ENCODE measurements at places on chromosomes 16 and 17.

DNA sequence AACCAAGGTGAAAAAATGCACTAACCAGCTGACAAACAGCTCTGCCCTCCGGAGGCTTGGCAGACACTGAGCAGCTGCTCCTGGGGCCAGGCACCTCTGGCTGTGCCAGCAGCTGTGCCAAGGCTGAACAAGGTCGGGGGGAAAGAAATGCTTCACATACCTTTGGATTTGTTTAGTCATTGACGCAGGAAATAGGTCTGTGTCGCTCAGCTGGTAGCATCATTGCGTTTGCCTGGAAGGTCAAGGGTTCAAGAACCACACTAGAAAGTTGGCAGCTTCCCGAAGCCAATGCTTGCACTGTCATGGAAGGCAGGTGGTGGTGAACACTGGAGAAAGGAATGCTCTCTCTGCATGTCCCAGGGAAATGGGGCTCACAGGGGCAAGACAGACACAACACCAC is 63.5 kb downstream of the PCTP start:
- no peak for DNase-seq

GRCh38 chr16:17345043-17345442 is 125.7 kb downstream of the XYLT1 start:
- DNase-seq: no peak

DNA sequence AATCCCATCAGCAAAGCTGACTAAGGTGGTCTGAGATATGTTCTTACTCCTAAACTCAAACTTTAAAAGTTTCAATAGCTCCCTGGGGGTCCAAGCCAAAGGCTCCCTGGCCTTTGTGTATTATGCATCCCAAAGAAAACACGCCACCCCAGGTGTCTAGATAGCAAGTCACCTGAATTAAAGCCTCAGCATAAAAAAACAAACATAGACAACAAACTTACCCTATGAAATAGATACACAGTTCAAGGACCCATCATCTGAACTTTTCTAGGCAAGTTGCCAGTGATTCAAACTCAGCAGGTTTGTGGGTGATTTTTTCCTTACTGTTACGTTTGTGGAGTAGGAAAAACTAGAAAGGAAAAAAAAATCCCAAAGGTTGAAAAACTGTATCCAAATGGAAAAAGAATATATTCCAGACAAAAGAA is 12.5 kb downstream of the CMTM3 start:
- no peak for DNase-seq

DNA sequence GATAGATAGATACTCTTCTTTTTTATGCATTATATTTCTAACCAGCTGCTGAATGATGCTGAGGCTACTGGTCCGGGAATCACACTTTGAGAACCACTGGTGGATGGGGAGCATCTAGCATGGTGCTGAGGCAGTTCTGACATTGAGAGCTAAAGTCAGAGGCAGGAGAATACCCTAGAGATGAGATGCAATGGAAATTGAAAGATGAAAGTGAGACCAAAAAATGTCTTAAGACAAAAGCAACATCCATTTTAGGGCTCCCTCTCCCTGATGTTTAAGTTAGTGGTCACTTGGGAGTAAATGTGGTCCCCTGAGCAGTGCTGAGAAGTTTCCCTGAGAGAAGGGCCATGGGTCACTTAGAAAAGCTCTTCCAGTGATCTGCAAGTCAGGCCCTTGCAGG is 6.8 kb downstream of the PCTP start:
- no peak for DNase-seq

DNA sequence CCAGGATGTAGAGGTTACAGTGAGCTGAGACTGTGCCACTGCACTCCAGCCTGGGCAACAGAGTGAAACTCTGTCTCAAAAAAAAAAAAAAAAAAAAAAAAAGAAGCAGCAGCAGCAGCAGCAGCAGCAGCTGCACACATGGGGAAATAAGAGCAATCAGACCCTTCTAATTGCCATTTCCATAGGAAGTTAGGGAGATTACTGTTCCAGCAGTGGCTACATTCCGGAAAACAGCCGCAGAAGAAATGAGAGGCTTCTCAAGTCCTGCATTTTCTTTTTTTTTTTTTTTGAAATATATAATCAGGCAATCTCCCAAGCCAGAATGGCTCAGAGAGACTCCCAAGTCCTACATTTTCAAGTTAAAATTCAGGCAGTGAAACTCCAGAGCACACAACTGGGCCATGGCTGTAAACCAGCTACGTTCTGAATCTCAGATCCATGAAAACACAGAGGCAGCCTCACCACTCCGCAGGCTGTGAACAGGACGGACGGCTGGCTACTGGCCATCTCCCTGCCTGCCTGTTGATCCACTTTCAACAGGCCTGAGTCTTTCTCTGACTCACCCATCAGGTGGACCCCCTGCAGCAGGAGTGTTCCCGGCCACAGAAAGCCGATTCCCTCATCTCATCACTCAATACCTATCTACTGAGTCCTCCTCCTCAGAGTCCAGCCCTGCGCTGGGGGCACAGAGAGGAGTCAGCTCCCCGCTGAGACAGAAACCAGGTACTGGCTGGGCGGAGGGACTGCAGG is 15.0 kb downstream of the TRPV1 start:
- no peak for DNase-seq

- DNase-seq: no peak
These were observed 225.7 kb downstream of the CDH13 start for GRCh38 chr16:82852388-82853008.

- DNase-seq: peak; percentile 49
These were observed 44.5 kb downstream of the LAT start for GRCh38 chr16:29029168-29029994.

- DNase-seq: peak; percentile 26
These were observed 15.0 kb downstream of the HASPIN start for GRCh38 chr17:3738562-3739295.

DNA sequence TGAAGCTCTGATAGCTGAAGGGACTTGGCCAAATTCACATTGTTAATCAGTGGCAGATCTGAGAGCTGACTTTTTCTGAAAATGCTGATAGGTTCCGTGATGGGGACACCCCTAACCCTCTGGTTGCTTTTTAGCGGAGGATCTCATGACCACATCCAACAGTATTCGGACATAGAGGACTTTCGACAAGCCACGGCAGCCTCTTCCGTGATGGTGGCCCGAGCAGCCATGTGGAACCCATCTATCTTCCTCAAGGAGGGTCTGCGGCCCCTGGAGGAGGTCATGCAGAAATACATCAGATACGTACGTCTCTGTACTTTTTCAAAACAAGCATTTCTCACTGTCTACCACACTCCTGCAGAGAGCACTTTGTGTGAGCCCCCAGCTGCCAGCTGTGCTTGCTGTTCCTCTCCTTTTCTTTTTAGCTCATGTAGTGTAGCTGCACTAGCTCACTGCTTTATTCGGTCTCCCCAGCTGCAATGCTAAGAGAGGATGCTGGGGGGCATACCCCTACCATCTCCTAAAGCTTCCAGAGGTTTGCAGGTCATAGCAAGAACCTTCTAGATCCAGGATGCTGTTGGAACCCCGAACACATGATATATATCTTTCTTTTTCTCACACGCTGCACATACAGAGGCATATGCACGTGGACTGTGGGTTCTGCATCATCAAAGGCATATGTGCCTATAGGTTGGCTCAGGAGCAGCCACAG is 14.2 kb upstream of the NFATC3 start:
- no peak for DNase-seq

DNA sequence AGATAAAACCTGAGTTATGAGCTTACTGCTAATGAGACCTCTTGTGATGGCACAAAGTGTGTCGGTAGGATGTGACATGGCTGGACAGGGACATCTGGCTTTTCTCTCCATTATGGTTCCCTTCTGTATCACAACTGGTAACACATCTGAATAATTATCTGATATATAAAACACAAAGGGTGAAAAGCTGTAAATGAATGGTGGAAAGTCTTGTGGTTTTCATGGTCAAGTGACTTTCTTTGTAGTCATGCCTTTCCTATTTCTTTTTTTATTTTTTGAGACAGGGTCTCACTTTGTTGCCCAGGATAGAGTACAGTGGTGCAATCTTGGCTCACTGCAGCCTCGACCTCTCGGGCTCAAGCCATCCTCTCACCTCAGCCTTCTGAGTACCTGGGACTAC is 35.3 kb upstream of the ZFHX3 start:
- no peak for DNase-seq

GRCh38 chr16:54152362-54153239 is 134.0 kb downstream of the IRX3 start:
- DNase-seq: no peak

DNA sequence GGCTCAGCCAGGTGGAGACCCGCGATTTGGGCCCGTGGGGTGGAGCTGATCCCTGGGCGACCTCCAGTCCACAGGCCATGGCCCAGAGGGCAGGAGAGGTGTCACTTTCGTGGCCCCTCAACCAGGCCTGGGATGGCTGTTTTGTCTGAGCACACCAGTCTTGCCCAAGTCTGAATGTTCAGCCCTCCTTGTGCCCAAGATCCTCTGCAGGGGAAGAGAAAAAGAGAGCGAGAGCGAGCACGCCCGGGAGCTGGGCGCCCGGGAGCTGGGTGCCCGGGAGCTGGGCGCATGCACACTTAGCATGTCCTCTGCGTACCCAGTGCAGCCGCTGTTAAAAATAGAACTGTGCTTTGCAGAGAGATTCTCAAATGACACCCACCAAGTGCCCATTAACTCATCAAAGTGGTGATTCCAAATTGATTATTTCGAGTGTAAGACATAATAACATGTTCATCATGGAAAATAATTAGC is 403.3 kb upstream of the TNRC6C start:
- no peak for DNase-seq

GRCh38 chr17:35764123-35764991 is 3.7 kb downstream of the C17orf50 start:
- DNase-seq: peak; percentile 69

GRCh38 chr17:76714822-76715495 is 4.2 kb upstream of the MXRA7 start:
- DNase-seq: peak; percentile 68

DNA sequence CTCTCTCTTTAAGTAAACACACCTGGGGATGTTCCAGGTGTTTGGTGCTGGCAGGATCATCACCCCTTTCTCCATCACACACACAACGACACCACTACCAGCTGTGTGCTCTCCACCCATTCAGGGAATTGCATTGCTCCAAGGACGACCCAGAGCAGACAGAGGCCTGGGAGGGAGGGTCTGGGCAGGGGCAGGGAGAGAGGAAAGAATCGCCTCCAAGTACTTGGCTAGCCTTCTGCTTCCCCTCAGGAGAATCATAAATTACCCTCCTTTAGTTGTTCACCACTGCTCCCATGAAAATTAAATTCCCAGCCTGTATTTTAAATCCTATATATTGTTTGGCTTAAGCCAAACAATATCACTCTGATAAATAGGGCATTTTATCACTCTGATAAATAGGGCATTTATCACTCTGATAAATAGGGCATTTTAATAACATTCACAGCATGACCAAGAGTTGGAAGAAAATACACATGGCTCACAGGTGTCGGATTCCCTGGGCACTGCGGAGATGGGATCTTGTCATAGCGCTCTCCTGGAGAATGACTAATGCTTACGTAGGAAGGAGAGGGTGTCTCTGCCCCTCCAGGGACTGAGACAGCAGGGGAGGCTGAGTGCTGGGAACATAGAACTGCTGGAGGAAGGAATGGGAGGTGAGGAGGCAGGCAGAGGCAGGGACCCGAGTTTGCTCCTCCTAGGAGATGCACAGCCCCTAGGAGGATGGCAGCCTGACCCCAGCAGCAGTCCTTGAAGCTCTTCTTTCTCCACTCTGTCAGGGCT is 673.6 kb downstream of the HS3ST4 start:
- DNase-seq: no peak

DNA sequence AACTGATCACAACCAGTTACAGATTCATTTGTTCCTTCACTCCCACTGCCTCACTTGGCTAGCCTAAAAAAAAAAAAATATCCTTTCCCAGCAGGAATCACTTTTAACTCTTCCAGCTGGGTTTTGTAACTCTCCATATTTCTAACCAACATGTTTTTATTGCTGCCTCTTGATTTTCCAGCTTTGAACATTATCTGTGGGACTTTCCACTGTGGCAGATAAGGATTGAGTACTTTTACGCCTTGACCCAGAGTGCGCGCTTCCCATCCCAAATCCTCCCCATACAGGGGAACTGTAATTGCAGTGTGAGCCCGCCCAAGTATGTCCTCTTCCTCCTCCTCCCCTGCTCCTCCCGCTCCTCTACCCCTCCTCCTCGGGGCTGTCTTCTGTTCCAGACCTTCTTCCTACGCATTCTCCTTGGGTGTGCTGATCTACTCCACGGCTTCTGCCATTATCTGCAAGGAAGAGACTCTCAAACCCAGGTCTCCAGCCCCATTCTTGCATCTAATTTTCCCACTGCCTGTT is 43.4 kb downstream of the CYB5D2 start:
- DNase-seq: no peak

DNA sequence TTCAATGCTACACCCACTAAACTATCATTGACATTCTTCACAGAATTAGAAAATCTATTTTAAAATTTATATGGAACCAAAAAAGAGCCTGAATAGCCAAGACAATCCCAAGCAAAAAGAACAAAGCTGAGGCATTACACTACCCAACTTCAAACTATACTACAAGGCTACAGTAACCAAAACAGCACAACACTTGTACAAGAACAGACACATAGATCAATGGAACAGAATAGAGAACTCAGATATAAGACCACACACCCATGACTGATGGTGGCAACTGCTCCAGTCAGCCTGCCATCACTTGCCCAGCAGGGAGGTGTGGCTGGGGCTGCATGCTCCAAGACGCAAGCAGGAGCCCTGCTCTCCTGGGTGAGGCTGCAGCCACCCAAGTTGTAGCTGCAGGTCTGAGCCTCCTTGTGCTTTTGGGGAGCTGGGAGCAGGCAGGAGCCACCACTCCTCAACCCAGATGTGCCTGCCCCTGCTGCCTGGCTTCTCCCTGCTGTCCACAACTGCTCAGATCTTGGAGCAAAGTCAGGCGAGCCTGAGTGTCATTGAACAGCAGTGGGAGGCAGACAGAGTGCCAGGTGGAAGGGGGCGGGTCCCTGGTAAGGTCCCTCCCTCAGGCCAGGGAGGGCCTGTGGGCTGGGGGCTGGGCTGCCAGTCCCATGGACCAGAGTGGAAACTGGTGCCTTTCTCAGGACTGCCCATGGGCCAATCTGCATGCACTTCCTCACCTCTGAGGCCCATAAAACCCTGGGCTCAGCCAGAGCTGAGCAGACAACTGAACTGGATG is 24.7 kb downstream of the SSH2 start:
- no peak for DNase-seq

Data from stimulated activated CD8-positive, alpha-beta memory T cell treated with anti-CD3 and anti-CD28 coated beads, Interleukin-7, amount 100 ng/mL, for 1 hour (primary cell).